Stimulated activated CD4-positive, alpha-beta T cell treated with anti-CD3 and anti-CD28 coated beads, TNF-alpha, amount 100 ng/mL, for 48 hours (primary cell): ENCODE measurements at places on chromosomes 7 and 10.

DNA sequence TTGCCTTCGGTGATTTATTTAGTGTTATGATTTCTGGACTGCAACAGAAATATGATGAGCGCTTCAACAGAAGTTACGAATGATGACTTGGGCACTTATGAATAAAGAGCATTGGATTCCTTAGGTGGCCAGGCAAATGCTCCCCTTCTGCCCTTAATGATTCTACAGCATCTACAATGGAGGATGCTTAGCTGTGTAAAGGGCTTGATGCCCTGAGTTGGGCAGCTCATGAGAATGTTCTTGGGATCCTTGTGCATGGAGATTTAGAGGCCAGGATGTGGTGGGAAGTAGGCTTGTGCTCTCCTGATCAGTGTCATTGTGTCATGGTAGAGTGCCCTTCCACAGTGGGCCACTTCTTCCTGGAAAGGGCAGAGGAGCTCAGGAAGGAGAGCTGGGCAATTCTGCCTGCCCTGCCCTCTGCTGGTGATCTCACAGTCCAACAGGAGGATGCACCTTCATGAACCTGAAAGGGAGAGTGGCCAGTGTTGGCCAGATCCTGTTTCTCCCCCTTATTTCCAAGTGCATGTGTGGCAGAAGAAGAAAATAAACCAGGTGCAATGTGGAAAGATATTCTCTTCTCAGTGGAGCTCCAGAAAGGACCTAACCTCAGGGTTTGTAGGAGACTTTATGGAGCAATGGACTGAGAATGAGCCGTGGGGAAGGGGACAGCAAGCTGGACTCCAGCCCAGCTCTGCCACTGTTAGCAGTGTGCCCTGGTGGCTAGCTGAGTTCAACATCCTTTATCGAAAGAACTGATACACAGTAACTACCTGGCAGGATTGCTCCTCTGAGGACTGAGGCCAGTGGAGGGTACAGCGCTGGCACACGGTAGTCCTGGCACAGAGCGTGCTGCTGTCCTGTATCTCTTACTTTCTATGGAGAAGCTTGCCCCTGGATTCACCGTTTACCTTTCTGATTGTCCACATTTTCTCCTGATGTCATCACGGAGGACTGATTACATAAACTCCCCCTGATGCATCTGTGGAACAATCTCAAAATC lies 182.9 kb downstream of the BMPER start:
- DNase-seq, result no peak

GRCh38 chr7:73976761-73977618 lies 51.0 kb upstream of the ELN start:
- DNase-seq, result no peak

DNA sequence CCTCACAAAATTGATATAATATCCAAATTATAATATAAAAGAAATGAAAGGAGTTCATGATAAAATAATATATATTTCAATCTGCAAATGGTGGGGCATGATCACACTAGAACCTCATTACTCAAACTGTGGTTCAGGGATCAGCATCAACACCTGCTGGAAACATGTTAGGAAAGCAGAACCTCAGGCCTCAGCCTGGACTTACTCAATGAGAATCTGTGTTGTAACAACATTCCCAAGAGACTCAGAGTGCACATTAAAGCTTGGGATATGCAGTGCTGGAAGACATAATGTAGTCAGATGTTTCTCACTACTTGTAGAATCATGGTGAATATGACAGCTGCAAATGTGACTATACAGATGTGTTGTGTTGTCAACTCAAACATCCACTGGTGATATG lies 81.7 kb upstream of the ITPRID1 start:
- DNase-seq, result no peak

GRCh38 chr10:33478675-33479125 lies 144.2 kb upstream of the NRP1 start:
- DNase-seq, result no peak

DNA sequence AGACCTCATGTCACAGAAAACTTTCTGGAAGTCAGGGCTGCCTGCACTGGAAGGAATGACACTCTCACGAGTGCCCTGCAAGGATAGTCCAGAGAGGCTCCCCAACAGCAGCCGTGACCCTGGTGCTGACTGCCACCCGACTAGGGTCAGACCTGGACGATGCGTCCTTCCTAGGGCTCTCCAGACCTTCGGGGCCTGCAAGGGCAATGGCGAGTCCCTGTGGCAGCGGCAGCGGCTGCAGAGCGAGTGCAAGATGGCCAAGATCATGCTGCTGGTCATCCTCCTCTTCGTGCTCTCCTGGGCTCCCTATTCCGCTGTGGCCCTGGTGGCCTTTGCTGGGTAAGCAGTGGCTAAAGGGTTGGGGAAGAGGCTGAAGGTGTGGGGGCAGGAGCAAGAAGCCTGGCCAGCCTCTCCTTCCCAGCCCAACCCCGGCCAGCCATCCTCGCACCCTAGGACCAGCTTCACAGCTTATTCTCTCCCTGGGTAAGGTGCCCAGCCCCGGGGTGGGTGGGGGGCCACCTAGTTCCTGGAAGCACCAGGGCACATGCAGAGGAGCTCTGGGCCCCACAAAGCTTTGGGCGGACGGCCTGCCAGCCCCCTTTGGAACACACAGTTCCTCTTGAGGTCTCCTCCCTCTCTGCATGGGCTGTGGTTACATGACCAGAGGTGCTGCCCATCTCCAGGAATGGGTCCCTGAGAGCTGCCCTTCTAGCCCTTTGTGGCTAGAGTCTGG lies 5.5 kb downstream of the OPN4 start:
- no peak for DNase-seq
